Stimulated activated CD4-positive, alpha-beta T cell treated with anti-CD3 and anti-CD28 coated beads, Interleukin-12 subunit alpha, Interleukin-12 subunit beta, amount 100 ng/mL, for 24 hours (primary cell): ENCODE measurements at places on chromosomes 2 and 18.
A peak's percentile ranks its signal among the peaks of the same experiment; 100 is the strongest.

- DNase-seq, result no peak
These were observed 53.9 kb downstream of the LDLRAD4 start for GRCh38 chr18:13272416-13272815.

GRCh38 chr2:176544557-176544956 lies 275.3 kb downstream of the MTX2 start:
- DNase-seq, result no peak

DNA sequence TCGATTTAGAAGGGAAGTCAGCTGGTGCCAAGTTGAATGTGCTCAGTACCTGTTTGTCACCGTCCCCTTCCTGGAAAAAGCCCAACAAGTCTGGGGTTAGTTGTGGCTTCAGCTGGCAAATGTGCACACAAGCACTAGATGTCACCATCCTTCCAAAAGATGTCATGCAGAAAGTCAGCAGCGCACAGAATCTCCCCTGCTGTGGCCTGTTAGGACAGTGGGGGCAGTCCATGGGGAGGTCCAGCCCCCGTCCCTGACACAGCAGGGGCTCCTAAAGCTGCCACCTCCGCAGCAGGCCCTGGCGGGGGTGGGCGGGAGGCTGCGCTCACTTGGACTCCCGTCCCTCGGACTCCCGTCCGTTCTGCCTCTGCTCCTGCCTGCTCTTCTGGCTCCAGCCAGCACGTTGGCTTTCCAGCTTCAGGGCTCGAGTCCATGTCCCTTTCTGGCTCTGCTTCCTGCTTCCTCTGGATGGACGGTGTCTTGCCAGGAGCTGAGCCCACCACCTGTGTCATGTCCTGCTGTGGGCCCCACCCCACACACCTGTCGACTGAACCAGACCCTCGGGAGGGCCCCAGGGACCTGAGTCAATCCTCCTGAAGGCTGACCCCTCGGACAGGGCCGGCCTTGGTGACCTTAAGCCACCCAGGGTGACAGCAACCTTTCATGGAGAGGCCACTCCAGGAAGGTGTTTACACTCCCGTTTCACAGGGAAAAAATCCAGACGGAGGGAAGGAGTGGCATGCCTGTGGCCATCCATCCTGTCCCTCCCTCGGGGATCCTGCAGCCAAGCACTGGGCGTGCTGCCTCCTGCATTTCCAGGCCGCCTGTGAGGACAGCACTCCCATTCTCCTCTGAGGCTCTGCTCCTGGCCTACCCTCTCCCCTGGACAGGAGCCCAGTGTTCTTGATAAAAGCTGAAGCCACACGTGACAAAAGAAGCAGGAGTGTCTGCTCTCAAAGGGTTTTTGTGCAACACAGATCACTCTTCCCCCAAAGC lies 8.5 kb downstream of the RAB17 start:
- peak; percentile 12 for DNase-seq

DNA sequence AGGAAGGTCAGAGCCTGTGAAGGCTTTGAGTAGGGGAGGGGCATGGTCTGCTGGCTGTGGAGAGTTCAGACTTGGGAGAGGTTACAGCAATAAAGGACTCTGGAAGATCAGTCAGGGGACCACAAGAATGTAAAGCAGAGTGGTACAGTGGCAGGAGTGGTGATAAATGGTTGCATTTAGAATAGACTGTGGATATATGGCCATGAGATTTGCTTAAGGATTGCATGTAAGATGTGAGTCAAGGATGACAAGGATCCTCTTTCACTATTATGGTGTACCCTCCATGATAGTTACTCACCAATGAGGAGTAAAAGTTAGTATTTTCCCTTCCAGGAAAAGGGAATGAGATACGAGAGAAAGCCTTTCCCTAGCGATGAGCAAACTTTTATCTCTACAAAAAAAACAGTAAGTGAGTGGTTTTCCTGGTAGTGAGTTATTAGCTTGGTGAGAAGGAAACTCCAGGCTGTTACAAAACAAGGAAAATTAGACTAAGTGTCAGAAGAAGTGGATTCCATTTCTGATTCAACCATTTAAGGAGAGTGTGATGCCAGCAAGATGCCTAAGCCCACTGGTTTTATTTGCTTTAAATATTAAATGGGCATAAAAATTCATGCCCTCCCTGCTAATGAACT lies 818.0 kb upstream of the ACVR2A start:
- no peak for DNase-seq

DNA sequence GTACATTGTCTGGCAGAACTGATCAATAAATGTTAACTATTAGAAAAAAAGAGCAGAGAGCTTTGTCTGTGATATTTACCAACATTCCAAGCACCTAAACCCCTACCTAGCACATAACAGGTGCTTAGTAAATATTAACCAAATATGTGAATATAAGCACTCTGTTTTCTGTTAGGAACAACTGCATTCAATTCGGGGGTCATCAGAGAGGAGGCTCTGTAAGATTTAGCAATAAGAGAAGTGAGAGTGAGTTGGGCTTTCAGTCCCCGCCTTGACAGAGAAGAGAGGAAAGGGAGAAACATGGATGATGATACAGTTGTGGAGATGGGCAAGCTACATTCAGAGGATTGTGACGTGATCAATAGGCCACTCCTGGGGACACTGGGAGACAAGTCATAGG lies 47.7 kb downstream of the MYOM1 start:
- no peak for DNase-seq
